Left hindlimb (tissue), 1 donor: ENCODE measurements at places on chromosomes 7 and 10.

- no peak for DNase-seq
Measured at GRCh38 chr10:63008491-63008890, 124.6 kb upstream of the NRBF2 start.

- no peak for DNase-seq
Measured at GRCh38 chr10:83954193-83954799, 185.0 kb upstream of the GHITM start.

- DNase-seq, result no peak
Measured at GRCh38 chr10:101708073-101708472, 13.1 kb upstream of the FBXW4 start.

GRCh38 chr10:58041901-58042300 is 225.8 kb downstream of the IPMK start:
- no peak for DNase-seq

DNA sequence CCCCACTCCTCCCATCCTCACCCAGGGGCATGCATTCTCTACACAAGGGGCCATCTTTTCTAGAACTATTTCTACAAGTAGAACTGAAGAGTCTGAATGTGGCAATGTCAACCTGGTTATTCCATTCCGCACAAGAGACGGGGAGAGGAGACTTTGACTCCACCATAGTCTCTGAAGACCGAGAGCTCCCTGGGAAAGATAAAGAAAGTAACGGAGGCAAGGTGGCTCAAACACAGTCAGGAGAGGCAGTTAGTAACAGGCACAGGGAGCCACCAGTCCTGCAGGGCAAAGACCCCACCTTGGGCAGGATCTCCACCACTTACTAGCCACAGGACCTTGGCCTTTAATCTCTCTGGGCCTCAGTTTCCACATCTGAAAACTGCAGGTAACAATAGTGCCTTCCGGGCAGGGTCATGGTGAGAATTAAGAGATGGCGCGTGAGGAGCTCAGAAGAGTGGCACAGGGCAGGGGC is 100.3 kb downstream of the TNS3 start:
- no peak for DNase-seq

DNA sequence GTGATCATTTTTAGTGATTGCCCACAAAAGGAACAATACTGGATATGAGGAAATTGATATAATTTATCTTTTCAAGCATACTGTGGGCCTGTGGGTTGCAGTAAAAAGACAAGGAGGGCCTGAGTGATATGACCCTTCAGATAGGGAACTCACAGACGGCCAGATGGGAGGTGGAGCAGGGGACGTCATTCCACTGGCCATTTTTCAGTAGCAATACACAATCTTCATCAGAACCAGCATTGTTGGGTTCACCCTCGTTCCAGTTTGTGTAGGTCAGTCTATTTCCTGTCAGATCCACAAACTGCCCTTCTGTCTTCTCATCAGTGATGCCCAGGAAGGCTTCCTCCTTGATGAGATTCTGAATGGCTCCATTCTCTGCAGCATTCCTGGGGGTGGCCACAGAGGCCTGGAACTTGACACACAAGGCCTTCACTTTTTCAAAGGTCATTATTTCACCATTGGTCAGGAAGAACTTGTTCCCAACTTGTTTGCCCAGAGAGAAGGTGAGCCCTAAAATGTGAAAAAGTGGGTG is 4.5 kb downstream of the MBL2 start:
- no peak for DNase-seq

- DNase-seq, result no peak
Measured at GRCh38 chr7:47483604-47484273, 98.2 kb downstream of the TNS3 start.

DNA sequence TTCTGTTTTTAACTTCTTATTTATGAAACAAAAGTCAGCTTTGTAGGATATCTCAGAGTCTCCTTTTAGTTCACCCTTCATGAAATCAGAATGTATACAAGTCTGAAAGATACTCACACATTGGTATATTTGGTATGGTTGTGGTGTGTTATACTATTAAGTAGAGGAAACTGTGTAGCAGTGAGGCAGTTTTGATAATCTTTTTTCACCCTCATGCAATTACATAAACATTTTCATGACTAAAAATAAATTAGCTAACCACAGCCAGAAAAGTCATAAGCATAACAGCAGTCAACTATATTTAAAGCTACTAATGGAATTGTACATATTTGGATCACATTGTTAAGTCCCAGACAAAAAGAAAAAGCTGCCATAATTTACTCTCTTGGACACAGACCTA is 62.1 kb downstream of the FAM185A start:
- DNase-seq, result no peak

DNA sequence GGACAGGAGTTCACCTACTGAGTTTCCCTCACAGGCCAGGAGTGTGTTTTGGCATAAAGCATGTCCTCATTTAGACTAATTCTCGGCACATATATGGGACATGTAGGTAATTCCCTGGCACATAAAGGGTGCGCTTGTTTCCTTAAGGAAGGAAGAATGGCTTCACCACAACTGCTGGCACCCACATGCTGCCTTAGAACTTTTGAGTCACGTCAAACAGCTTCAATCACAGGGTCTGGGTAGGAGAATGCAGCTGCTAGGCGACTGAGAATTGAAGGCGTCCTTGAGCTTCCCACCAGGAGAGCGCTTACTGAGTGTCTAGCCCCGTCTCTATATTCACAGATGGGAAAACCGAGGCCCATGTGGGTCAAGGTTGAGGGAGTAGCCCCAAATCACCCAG is 146.1 kb downstream of the CHN2 start:
- no peak for DNase-seq
